Right cardiac atrium (tissue), 5 donors: ENCODE measurements at places on chromosomes 5 and 9.

DNA sequence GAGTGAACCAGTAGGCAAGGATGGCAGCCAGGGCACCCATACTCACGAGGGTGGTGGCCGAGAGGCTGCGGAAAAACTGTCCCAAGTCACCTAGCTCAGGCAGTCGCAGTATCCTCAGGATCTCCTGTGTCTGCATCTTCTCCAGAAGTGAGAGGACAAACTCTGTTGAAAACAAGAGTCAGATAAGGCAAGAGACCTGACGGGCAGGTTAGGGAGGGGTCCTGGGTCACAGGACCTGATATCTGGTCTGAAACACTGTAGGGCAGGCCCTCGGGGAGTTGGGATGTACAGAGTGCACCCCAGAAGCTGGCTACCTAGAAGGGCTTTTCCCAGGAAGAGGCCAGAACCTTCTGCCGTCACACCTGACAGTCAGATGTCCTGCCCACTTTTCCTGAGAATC is 17.4 kb downstream of the ACSL6 start:
- no peak for DNase-seq

DNA sequence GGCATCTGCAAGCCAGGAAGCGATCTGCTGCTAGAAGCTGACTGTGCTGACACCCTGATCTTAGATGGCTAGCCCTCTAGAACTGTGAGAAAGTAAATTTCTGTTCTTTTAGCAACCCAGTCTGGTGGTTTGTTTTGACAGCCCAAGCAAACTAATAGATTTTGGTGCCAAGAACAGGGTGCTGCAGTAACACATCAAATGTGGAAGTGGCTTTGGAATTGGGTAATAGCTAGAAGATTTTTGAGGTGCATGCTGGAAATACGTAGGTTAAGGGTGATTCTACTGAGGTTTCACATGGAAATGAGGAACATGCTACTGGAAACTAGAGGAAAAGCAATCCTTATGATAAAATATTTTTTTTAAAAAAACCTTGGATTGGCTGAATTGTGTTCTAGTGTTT is 153.5 kb upstream of the SH3GL2 start:
- no peak for DNase-seq

- no peak for DNase-seq
Measured at GRCh38 chr5:4095918-4096630, 500.4 kb downstream of the IRX1 start.

DNA sequence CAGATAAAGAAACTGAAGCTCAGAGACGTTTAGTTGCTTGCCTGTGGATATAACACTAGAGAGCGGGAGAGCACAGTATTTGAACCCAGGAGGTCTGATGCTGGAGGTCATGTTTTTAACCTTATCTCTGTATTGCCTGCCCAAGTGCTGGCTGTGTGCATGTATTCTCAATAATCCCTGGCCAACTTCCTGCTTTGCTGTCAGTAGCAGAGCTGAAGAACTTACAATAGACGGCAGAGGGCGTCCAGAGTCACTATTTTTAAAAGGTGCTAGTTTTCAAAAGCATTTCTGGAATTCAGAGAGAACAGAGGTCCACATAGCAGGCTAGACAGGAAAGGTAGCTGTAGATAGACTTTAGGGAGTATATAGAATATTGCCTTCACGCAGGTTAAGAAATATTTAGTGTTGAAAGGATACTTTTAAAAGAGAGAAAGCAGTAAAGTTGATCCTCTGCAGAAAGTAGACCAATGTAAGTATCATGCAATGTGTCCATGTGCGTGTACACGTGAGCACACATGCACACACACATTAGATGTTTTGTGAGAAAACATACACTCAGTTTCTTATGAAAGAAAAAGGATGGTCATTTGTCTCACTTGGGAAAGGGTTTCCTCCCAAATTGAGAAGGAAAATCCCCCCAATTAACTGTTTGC is 46.3 kb downstream of the PTCD2 start:
- peak; percentile 44 for DNase-seq

- no peak for DNase-seq
Measured at GRCh38 chr5:139842321-139842720, 46.7 kb downstream of the PSD2 start.

DNA sequence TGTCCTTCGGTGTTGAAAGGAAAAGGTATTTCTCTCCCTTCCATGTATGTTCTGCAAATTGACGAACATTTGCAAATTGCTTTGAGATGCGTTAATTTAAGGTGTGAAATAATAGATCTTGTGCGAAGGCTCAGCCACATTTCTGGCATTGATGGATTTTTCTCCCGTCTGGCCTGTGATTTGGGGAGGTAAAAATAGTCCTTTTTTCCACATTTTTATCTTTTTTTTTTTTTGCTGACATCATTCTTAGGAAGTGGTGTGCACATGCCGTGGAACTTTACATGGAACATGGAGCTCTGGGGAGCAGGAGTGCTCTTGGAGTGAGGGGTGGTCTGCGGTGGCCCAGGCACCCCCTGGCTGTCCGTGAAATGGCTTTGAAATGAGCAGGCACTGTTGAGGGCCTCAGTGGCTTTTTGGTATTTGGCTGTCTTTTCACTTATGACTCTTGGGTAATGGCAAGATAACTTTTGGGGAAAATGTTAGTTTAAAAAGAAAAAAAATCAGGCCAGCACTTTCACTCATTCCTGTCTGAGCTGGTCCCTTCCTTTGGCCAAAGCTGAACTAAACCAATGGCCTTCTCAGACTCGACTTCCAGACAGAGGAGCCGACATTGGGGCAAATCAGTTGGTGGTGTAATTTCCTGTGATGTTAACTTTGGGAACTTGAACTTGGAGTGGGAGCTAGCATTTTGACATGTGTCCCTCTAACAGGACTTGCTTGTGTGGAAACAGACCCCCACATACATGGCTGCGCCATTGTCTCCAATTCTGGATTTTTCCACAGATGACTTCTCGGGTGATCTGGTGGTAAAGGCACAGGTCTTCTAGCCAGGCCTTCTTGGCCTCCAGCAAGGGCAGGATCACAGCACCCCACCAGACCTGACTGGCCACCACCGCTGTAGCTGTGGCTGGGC is 4.2 kb downstream of the NEK6 start:
- DNase-seq: no peak

DNA sequence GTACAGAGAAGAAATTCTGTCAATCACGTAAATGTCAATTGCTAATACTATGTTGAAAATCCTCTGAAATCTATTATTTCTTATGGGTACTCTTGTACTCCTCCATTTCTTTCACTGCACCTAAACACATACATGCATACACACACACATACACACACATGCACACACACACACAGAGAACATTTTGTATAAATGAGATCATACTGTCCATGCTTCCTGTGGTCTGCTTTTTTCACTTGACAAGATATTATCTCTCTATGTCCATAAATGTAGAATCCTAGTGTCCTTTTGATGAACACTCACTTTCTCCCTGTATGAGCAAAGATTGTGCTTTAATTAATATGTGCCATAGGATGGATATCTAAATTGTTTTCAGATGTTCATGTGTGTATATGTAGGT is 32.7 kb upstream of the TLR4 start:
- no peak for DNase-seq

DNA sequence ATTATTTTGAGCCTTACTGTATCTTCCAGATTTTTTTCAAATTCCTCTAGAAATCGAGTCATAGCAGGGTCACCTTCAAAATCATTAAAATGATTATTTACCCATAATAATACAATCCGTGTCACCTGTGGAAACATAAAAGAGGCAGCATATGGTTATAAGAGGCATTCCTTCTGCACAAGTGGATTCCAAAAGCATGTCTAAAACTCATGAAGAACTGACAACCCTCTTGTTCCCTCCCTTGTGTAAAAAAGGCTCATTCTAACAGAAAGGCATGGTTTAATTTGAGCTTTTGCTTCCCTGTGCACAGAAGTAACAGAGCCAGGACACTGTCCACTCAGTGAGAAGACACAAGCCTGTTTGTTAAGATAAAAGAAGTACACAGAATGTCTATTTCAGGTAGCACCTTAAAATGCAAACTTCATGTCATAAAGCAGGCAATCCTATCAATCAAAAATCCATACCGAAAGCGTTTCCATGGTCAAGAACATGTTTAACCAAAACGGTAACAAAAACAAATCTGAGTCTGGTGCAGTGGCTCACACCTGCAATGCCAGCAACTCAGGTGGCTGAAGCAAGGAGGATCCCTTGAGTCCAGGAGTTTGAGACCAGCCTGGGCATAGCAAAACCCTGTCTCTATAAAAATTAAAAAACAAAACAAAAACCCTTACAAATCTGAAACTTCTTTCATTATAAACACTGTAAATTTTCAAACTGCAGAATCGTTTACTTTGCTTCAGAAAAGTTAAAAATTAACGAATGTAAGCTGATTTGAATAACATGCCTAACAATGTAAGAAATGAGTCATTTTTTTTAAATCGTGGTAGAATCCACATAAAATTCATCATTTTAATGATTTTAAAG is 139.3 kb downstream of the RAPGEF6 start:
- DNase-seq: no peak

- DNase-seq: peak; percentile 14
Measured at GRCh38 chr9:2228132-2228531, 213.0 kb downstream of the SMARCA2 start.

DNA sequence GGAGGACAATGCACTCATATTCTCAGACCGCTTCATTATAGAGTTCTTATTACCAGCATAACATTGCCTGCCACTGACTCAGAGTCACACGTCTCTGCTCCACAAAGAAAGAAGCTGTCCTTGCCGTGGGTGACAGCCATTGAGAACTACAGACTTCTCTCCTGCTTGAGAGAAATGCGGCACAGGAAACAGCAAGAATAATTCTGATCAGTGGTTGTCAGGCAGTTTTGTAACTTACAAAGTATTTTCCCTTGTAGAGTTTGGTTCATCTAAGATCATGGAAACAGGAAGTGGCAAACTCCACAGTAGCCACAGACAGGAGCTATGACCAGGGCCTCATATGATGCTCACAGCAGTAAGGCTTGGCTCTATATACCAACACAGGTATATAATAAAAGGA is 47.0 kb downstream of the KCNV2 start:
- DNase-seq: no peak

DNA sequence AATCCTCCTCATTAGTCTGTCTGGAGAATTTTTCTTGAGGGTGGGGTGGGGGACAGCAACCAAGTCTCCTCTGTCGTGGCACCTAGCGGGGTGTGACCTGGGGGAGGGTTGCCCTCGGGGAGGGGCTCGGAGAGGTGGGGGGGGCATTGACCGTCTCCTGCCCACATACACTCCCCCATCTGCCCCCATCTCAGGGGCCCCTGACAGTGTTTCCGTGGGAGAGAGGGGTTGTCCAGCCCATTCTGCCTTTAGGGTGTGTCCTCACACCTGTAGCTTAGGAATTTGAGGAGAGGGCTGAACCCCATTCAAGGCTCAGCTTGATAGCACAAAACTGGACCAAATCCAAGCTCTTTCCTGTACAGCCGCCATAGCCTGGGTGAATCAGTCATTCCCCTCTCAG is 5.9 kb upstream of the CXXC5 start:
- DNase-seq: no peak

DNA sequence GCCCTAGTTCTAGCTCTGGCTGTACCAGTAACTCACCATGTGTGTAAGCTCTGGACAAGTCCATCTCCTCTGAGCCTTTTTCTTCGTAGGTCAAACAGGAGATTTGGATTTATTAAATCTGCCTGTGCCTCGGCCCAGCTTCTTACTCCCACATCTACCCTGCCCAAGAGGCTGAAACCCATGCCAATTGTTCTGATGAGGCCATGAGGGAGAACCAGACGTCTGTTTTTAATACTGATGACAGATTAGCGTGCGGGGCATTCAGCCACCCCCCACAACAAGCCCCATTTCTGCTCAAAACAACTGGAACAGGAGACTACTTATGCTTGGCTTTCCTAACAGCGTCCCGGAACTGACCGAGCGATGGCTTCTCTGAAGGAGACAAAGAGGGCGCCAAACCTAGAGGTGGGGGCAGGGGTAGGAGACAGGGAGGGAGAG is 81.2 kb upstream of the TRIM32 start:
- DNase-seq: peak; percentile 79

DNA sequence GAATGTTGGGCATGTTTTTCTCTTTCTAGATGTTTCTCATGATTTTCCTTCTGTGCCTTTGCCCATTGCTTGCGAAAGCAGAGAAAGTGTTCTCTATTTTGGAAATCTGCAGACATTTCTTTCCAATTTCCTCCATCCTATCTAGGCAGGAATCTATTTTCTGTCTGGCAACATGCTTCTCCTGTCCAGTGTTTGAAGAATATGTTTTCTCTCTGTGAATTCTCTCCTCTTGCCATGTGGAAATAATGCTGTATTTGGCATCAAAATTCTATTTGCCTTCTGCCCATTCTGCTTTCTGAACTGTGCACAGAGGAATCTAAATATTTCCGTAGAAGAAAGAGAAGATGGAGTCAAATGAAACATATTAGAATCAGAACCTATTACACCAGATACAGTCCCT is 833.3 kb downstream of the CDH9 start:
- DNase-seq: no peak

GRCh38 chr9:88872192-88872946 is 118.9 kb upstream of the S1PR3 start:
- DNase-seq: no peak

GRCh38 chr9:127837346-127837745 is 17.1 kb downstream of the ENG start:
- peak; percentile 77 for DNase-seq

GRCh38 chr9:19895006-19895405 is 106.2 kb upstream of the SLC24A2 start:
- DNase-seq: no peak
